ENCODE measurements at places on chromosomes 4 and X.
A peak's percentile ranks its signal among the peaks of the same experiment; 100 is the strongest.

DNA sequence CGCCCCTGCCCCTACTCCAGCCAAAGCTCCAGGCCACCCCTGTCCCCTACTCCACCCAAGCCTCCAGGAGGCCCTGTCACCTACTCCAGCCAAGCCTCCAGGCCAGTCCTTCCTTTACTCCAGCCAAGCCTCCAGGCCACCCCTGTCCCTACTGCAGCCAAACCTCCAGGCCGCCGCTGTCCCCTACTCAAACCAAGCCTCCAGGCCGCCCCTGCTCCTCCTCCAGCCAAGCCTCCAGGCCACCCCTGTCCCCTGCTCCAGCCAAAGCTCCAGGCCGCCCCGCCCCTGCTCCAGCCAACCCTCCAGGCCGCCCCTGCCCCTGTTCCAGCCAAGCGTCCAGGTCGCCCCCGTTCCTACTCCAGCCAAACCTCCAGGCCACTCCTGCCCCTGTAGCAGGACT lies 5.1 kb upstream of the ASMT start:
- DNase-seq: no peak

DNA sequence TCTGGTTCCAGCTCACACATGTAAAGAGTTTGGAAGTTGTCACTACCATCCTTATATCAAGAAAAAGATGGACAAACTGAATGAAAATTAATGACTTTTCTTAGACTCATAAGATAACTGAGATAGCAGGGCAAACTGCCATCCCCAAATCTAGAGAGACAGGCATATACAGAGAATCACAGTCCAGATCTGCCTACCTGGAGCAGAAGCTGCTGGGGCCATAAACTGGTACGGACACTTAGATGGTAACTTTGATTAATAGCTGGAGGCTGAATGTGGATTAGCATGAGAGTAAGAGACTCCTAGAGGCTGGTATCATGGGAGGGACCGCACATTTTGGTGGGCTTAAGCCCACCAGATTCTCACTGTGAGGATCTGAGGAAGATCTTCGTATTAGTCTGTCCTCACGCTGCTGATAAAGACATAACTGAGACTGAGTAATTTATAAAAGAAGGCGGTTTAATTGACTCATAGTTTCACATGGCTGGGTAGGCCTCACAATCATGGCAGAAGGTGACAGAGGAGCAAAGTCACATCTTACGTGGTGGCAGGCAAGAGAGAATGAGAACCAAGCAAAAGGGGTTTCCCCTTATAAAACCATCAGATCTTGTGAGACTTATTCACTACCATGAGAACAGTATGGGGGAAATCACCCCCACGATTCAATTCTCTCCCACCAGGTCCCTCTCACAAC lies 10.8 kb upstream of the POLA1 start:
- peak; percentile 26 for DNase-seq

- no peak for DNase-seq
Measured at GRCh38 chr4:10198365-10198764, 81.8 kb upstream of the WDR1 start.

DNA sequence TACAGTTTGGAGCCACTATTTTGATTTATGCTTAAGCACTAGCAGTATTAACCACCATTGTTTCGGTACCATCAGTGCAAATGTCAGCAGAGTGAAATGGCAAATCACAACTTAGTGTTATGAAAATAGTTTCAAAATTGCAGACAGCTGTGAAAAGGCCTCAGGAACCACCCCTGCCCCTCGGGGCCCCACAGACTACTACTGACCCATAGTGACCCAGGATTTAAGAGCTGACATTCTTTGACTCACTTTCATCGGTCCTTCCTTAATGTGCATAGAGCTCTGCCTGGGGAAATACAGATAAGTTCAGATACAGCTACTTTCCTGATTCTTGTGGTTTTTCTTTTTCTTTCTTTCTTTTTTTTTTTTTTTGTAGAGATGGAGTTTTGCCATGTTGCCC lies 3.3 kb upstream of the BBS7 start:
- DNase-seq: no peak

DNA sequence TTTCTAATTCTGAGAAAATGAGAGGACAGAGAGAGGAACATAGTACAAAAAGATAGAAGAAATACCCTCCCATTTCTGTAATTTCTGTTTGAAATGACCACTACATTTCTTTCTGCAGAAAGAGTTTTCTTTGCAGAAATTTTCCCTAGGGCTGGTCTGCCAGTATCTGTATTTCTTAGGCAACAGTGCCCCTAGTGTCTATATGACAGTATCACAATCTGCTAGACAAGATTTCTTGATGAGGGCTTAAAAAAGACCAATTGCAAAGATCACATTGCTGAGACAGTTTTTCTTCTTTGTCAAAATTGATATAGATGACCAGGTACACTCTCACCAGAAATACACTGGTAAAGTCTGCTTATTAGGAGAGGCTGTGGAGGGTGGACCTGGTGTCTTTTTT lies 81.0 kb upstream of the ZDHHC15 start:
- DNase-seq: no peak

GRCh38 chr4:75345423-75345822 lies 168.8 kb downstream of the RCHY1 start:
- no peak for DNase-seq
